ENCODE measurements at places on chromosomes 5 and 9.

GRCh38 chr5:54159153-54159892 is 151.1 kb downstream of the ARL15 start:
- DNase-seq = no peak

GRCh38 chr9:135956802-135957174 is 4.4 kb downstream of the UBAC1 start:
- no peak for DNase-seq

DNA sequence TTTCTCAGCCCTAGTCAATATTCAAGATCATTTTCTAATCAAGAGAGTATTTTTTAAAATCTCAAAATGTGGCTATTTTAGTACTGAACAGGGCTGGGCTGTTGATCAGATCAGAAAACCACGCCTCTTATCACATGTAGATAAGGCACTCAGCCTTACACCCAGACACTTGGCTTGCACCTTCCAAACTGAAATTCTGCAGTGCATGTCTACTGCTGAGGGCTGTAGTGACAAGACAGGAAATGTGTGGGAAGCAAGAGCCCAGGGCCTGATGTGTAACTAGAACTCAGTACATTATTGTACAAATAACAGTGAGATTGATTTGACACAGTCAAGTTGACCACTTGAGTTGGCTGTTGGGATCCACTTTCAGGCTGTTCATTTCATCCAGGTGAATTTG is 48.6 kb downstream of the UBE2QL1 start:
- DNase-seq = no peak

- no peak for DNase-seq
Observed at GRCh38 chr9:18480662-18481093, 6.7 kb downstream of the ADAMTSL1 start.

- no peak for DNase-seq
Observed at GRCh38 chr5:130099008-130099407, 194.7 kb downstream of the CHSY3 start.

- DNase-seq = no peak
Observed at GRCh38 chr9:79384501-79384900, 187.3 kb upstream of the TLE4 start.

DNA sequence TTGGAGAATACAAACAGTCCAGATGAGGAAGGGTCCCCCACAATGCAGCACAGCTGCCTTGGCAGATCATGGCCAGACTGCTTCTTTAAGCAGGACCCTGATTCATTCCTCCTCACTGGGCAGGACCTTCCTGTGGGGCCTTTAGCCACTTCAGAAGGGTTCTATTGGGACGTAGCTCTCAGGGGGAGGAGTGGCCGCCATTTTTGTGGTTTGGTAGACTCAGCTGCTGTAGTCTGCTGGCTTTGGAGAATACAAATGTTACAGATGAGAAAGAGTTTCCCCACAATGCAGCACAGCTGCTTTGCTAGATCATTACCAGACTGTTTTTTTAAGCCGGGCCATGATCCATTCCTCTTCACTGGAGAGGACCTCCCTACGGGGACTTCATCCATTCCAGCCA is 57.4 kb downstream of the TMEM38B start:
- no peak for DNase-seq

GRCh38 chr5:166709691-166710090 is 1581.8 kb upstream of the WWC1 start:
- no peak for DNase-seq

DNA sequence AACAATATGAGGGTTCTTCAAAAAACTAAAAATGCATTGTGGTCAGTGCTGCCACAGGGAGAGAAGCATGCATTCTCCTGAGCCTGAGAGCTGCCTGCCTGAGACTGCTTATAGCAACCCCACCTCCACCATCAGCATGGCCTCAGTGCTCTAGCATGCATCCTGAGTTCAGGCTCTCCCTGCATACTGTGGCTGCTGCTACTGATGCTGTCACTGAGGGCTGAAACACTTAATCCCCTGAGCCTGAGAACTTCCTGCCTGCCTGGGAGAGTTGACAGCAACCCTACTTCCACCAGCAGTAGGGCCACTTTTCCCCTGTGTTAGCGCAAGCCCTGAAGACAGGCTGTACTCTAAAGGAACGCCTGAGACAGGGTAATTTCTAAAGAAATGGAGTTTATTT is 206.0 kb downstream of the FBXO4 start:
- DNase-seq = no peak

DNA sequence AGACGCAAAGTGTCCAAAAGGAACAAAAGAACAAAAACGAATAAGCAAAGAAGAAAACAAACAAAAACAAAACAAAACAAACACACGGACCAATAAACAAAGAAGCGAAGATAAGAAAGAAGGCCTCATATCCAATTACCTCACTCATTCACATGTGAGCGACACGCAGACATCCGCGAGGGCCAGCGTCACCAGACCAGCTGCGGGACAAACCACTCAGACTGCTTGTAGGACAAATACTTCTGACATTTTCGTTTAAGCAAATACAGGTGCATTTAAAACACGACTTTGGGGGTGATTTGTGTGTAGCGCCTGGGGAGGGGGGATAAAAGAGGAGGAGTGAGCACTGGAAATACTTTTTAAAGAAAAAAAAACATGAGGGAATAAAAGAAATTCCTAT is 28.3 kb upstream of the WWC1 start:
- DNase-seq = no peak

- DNase-seq = no peak
Observed at GRCh38 chr5:60685700-60686099, 14.3 kb downstream of the DEPDC1B start.

DNA sequence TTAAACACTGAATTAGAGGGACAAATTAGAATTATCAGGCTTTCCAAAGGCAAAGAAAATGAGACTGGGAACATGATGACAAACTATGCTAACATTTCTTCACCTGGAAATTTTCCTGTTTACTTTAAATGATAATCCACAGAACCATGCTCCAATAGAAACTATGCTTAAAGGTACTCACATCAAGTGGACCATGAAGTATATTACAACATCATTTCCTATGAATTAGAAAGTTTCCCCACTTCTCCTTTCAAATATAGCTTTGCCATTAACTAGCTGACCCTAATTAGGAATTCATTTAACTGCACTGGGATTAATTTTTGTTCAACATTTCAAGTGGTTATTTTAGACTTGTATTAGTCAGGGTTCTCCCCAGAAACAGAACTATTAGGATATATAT is 81.4 kb downstream of the DTWD2 start:
- DNase-seq = no peak

GRCh38 chr9:85332487-85332886 is 409.3 kb downstream of the AGTPBP1 start:
- no peak for DNase-seq

GRCh38 chr9:5402217-5402616 is 35.5 kb downstream of the PLGRKT start:
- DNase-seq = no peak

GRCh38 chr9:104240890-104241289 is 146.8 kb downstream of the SMC2 start:
- no peak for DNase-seq

DNA sequence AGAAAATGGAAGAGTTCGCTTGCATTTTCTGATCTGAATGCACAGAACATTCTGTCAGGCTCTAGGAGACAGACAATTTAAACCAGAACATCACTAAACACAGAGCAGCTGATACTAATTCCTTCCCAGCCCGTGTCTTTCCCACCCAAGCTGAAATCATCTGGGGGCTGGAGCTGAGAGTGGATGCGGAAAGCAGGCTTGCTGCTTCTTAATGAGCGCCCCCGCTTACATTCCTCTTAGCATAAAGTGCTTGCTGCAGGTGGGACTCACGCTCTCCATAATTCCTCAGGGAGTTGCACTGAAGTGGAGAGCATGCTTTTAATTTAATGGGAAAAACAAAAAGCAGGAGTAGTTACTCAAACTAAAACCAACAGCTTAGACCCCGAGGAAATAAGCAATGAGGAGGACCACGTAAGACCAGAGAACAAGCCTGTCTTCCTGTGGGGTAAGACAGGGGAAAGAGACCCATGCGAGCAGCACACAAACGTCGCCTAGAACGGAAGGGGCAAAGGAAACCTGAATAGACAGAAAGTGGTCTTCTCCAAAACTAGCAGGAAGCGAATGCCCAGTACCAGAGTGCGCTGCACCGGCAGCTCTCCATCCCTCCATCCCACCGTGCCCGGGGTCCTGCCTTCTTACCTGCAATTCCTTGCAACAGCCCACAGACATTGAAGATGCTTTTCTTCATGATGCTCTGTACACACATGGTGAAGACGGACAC is 139.3 kb downstream of the LHFPL2 start:
- no peak for DNase-seq

DNA sequence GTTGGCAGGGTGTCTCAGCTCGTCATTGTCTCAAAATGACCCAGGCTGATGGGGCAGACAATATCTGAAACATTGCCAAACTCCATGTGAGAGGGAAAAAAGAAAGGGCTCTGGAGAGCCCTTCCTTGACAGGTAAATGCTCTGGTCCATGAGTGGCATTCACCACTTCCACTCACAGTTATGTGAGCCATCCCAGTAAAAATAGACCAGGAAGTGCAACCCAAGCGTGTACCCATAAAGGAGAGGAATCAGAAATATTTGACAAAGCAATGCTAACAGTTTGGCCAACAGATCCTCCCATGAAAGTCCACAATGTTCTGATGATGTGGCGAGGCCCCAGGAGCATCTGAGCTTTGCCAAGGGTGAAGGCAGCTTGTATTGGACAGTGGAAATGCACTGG is 49.4 kb downstream of the ASTN2 start:
- no peak for DNase-seq

GRCh38 chr9:113463418-113464285 is at the start of gene RGS3:
Gene RGS3, plus strand, starts transcription at chr9:113463727. Its CDS starts 76 bp downstream, at chr9:113463803.
- DNase-seq = no peak

GRCh38 chr9:92671323-92671722 is 1.4 kb upstream of the IPPK start:
- no peak for DNase-seq

DNA sequence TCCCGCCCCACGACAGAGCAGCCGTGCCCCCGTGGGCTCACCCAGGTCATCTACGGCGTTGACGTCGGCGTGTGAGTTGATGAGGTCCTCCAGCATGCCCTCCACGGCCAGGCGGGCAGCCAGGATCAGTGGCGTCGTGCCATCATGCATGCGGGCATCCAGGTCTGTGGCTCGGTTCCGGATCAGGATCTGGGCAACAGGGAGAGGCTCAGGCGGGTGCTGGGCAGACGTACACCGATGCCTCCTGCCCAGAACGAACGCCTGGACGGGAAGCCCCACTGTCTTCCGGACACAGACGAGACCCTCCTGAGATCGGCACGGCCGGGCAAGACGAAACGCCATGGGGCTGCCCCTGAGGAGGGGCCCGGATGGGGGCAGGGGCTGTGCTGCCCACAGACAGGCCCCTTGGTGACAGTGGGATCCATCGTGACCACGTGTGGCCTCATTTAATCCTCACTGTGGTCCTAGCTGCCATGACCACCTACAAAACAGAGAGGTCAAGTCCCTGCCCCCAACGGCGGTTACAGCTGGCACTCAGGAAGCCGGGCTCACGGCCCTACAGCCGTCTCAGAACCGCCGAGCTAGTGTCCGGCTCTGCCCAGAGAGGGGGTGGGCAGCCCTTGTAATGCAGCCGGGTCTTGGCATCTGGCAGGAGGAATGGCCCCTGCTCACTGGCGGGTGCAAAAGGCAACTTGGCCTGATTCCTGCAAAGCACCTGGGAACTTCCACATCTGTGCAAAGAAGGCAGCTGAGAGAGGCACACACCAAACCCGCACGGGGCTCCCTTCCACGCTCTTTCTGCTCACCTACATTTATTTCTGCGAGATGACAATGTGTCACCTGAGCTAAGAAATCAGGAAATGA is 16.5 kb upstream of the SEC16A start:
- DNase-seq = no peak

- DNase-seq = no peak
Observed at GRCh38 chr9:5389109-5389732, 48.5 kb downstream of the PLGRKT start.

GRCh38 chr5:133839721-133840120 is 128.7 kb downstream of the C5orf15 start:
- DNase-seq = no peak

GRCh38 chr5:132762246-132763000 is 14.6 kb downstream of the SEPTIN8 start:
- DNase-seq = no peak

- DNase-seq = no peak
Observed at GRCh38 chr9:129282731-129283211, 104.7 kb upstream of the IER5L start.

GRCh38 chr9:83209188-83209731 is 146.3 kb upstream of the RASEF start:
- DNase-seq = no peak

All from stimulated activated CD8-positive, alpha-beta memory T cell treated with anti-CD3 and anti-CD28 coated beads, Interleukin-4, amount 100 ng/mL, for 4 hours (primary cell).